ENCODE measurements at places on chromosomes 12 and 14.

GRCh38 chr12:85283560-85283959 lies 3.5 kb downstream of the ALX1 start:
- no peak for DNase-seq

DNA sequence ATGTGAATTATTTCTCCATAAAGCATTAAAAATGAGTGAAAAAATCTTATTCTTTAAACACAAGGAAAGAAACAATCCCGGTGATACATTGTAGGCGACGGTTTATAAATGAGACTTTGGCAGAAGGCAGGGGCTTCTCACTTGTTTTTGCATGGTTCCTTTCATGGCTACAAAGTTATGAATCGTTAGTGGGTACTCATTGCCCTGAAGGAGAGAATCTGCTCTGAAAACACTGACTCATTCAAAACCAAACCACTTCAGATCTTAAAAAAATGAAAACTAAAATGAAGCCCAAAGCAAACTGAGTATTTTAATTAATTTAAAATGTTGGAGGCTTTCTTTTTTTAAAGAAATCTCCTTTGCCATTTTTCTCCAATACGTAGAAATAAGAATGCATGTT lies 41.4 kb upstream of the AMIGO2 start:
- no peak for DNase-seq

- DNase-seq, result no peak
Observed at GRCh38 chr12:1297639-1298175, 296.7 kb downstream of the FBXL14 start.

DNA sequence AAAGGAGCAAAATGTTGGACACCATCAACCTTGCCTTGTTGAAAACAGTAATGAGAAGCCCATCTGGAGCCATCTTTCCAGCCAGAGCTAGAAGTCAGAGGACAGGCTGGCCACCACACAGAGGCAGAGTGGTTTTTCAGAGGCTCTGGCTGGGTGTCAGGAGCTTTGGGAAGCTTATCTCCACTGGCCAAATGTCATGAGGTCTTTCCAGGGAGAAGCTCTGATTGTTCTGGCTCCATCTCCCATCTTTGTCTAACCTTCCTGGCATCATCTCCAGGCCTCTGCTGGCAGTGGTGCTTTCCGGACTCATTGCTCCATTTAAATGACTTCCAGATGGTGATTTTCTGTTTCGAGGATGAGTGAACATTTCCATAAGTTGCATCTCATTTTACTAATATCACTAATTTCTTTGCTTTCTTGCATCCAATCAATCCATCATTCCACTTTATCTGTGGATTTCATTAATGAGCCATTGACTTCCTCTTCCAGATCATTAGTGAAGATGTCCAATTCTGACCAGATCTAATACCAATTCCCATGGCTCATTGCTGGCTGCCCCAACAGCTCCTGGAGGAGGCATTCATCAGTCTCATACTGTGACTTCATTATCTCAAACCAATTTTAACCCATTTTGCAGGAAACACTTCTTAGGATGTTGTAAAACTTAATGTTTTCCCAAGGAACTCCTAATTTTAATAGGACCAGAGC lies 35.3 kb upstream of the TMTC1 start:
- DNase-seq, result no peak

DNA sequence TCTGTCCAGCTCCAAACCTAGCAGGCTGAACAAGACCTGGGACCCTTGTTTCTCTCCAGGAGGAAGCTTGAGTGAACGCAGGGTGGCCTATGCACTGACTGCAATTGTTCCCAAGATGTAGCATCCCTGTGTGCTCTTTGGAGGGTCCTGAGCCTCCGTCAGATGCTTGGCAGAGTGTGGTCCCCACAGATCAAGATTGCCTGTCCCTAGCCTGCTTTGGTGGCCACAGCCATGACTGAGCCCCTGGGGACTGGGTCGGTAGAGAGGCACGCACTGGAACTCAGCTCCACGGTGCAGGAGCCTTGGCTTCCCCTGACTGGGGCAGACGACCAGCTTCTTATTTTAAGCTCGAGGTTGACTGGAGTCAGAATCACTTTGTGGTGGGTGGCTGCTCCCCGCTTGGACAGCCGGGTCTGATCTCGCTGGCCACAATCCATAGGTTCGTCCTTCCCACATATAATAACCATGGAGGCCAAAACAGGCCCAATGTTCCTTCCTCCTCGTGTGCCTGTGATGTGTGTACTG lies 97.8 kb downstream of the LGMN start:
- no peak for DNase-seq

- no peak for DNase-seq
Observed at GRCh38 chr12:12735301-12735700, 18.1 kb downstream of the CDKN1B start.

DNA sequence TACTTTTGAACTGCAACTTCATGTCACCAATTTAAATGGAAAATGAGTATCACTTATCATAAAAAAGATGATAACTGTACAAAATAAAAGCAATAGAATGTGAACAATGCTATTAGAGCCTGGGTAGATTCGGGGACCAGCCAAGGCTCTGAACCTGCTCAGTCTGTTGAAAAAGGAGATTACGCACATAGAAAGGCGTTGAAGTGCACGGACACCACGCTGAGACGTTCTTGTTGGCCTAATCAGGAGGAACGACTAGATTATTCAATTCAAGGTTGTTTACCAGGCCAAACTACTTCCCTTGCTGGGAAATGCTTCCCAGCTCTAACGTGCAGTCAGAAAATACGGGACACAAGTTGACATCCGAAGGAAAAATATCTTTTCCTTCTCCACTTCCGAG lies 23.5 kb upstream of the BDKRB1 start:
- DNase-seq, result no peak

- peak; percentile 39 for DNase-seq
Observed at GRCh38 chr14:22882529-22883172, 371 bp upstream of the REM2 start.

GRCh38 chr12:105030820-105031807 lies 45.0 kb downstream of the NOPCHAP1 start:
- DNase-seq, result no peak

DNA sequence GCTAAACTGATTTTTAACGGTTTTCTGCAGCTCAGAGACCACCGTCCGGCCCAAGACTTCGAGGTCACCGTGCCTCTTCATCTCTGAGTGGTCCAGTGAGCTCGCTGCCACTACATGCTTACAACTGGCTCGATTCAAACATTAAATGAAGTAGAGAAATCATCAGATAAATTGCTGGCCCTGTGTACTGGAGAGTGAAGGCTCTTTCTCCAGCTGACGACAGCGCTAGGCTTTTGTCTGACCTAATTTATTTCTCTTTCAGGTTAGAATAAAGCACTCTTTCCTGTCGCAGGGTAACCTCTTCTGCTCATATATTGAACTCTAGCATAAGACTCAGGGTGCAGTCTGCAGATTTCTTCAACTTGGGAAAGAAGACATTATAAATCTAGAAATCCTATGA lies 6.4 kb downstream of the BCL11B start:
- DNase-seq, result no peak

DNA sequence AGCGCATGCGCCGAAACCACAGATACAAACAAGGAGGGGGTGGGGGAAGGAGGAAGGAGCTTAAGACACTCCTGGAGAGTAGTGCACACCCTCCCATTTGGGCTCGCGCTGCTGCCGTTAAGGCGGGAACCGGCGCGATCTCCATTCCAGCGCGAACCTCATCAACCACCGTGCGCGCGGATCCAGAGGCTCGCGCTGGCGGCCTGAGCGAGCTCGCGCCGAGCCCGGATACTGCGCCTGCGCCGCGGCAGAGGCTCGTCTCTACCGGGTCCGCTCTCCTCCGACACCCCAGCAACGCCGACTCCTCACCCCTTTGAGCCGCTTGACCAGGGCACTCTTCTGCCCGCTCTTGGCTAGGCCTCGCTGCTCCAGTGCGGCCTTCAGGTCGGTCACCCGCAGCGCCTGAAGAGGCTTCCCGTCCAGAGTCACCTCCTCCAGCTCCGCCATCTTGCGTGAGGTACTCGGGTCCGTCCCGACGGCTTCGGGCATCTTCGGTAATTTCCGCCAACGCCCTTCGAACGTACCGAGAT lies at the start of gene ACIN1:
Gene ACIN1, minus strand, starts transcription at position 471 of the 530 bp plus-strand sequence. Its CDS starts 24 bp downstream, at position 447.
- peak; percentile 75 for DNase-seq

- DNase-seq, result no peak
Observed at GRCh38 chr12:92290350-92290695, 144.7 kb upstream of the BTG1 start.

- no peak for DNase-seq
Observed at GRCh38 chr12:1305063-1305434, 289.3 kb downstream of the FBXL14 start.

All from CD4-positive, alpha-beta T cell treated with Interleukin-15 for 4 hours (primary cell).